ENCODE measurements at places on chromosomes 2 and 18.

DNA sequence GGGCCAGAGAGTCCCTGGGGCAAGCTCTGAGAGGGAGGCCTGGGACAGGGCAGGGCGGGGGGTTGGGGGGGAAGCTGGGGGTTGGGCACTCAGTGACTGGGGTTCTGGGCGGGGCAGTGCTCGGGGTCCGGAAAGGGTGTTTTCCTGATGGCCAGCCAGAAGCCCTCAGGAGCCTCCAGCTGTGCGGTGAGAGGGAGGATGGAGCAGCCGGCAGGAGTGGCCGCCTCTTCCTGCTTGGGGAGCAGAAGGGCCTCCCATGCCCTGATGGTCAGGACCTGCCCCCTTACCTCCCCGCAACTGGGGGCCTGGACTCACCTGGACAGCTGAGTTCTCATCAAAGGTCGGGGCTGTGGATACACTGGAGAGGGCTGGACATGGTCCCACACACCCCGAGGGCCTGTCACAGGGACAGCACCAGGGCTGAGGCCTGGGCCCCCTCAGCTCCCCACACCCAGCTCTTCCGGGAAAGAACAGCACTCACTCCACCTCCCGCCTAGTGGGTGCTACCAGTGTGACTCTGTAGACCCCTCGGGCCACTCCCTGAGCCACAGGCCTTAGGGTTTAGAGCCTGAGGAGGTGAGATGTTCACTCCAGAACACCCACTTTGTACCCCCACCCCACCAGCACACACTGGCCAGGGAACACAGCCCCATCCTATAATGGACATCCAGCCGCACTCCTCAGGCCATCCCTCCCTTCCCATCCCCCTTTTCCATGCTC, 6.7 kb downstream of the SFTPB start:
- no peak for DNase-seq

DNA sequence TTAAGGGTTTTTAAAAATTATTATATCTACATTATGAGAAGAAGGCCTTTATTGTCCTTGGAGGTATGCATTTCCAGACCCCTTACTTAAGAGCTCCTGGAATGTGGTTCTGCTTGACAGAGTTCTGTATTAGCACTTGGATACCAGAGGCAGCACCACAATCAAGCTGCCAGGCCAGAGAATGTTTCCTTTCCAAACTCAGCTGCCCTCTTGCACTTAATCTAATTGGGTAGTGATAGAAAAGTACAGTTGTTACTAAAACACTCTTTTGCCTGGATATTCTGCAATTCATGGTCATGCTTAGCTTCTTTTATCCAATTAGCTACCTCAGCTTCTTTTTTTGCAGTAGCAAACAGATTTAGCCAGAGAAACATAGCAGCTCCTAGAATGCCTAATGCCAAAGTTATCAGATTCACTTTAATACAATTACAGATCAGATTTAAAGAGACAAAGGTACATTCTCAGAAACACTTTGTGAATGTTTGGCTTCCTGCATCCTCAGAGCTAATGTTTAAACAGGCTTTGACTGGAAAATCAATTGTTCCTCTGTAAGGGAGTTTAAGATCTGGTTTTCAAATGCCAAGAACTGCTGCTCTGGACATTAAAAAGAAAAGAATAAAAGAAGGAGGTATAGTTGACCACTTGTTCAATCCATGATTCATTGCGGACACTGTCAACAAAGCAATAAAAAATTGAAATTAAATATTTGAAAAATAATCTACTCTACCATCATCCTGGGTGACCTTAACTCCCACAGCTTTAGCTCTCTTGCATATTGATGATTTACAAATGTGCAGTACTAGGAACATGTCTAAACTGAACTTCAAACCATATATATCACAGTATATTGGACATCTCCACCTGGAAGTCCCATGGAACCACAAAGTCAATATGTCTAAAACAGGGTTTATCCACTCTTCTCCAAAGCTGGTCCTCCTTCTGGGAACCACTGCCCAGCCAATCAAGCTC, 12.8 kb downstream of the NOSTRIN start:
- DNase-seq: no peak

DNA sequence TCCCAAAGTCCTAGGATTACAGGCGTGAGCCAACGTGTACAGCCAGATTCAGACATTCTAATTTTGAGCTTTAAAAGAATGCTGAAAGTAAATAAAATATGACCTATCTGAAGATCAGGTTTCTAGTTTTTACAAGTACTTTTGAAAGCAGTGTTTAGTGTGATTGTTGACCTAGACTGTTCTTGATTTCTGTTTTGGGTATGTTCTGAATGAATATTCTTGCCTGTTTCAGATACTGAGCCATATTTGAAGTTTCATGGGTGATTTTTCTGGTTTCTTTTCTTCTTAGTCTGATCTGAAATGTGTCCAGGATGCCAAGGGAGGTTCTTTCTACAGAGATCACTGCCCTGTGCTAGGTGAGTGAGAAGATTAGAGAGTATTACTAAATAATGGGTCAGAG, 37.2 kb downstream of the MIB1 start:
- DNase-seq: no peak

- DNase-seq: no peak
Observed at GRCh38 chr18:51498085-51498855, 300.8 kb upstream of the MEX3C start.

- no peak for DNase-seq
Observed at GRCh38 chr18:45066886-45067285, 386.2 kb downstream of the SETBP1 start.

DNA sequence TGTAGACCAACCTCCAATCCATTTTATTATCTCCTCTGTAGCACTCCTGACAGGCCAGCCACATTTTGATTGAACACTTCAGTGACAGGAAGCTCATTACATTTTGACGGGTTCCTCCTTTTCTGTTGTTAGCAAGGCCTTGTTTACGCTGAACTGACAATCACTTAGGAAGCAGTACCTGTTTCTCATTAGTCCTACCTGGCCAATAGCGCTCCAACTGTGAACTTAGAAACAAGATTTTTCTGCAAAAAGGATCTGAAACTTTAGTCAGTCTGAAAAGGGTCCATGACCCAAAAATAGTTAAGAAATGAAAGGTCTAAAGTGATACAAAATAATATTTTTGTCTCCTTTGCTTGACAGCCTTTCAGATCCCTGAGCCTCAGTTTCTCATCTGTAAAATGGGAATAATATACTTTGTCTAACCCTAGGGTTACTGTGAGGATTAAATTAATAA, 119.6 kb upstream of the MSTN start:
- no peak for DNase-seq

- DNase-seq: no peak
Observed at GRCh38 chr18:59052965-59053820, 86.5 kb upstream of the SEC11C start.

- DNase-seq: no peak
Observed at GRCh38 chr2:134457353-134457752, 203.5 kb downstream of the MGAT5 start.

GRCh38 chr2:97011977-97012569, 25.7 kb upstream of the FAM178B start:
- peak; percentile 65 for DNase-seq

GRCh38 chr2:231455222-231455621, 9.1 kb downstream of the NCL start:
- no peak for DNase-seq

DNA sequence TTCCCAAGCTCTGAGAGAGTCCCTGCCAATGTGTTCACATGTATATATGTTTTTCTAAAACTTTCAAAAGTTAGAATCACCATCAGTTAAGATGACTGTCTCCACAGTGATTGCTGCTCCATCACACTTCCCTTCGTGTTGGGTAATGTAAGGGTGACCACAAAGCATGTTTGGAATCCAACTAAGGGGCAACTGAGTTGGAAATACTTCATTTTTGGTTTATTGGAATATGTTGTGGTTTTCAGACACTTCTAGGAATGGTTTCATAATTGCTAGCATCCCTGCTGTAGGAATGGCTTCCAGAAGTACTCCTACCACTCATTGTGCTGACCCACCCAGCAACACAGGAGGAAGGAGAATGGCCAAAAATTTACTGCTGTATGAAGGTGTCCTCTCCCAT, 212.5 kb upstream of the GULP1 start:
- no peak for DNase-seq

Data from hepatocyte (in vitro differentiated cells).